ENCODE measurements at places on chromosomes 12 and 14.

GRCh38 chr12:50338920-50339645 is 55.8 kb upstream of the LIMA1 start:
- DNase-seq, result no peak

DNA sequence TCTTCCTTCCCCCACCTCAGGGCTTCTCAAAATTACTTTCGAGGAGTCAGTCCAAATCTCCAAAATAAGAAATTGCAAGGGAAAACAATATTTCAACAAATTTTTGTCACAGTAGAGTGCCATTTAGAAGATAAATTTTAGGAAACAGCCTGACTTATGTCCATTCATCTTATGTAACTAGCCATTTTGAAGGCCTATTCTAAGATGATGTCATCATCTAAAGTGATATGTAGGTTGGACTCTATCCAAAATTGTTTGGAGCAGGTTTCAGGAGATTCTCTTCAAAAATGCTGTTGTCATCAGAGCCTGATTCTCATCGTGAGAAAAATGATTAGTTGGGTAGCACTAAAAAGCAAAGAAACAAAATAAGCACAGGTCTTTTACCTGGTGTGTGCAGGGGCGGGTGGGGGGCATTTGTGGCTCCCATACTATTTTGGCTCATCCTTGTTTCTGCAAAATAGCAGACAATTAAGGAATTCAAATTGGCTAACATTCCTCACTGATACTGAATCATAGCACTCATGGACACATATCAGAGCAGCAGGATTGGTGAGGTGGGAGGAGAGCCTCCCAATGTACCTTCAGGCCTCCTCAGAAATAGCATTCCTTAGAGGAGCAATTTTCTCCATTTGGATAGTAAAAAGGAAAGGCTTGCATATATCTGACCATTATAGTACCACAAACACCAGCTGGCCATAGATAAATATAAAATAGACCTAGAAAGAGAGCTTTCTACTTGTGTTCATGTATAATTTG is 360.9 kb upstream of the NAV3 start:
- no peak for DNase-seq

GRCh38 chr12:69071091-69071370 is 138.1 kb upstream of the CPM start:
- no peak for DNase-seq

- no peak for DNase-seq
These were observed 369.0 kb downstream of the DIO2 start for GRCh38 chr14:79842270-79842669.

DNA sequence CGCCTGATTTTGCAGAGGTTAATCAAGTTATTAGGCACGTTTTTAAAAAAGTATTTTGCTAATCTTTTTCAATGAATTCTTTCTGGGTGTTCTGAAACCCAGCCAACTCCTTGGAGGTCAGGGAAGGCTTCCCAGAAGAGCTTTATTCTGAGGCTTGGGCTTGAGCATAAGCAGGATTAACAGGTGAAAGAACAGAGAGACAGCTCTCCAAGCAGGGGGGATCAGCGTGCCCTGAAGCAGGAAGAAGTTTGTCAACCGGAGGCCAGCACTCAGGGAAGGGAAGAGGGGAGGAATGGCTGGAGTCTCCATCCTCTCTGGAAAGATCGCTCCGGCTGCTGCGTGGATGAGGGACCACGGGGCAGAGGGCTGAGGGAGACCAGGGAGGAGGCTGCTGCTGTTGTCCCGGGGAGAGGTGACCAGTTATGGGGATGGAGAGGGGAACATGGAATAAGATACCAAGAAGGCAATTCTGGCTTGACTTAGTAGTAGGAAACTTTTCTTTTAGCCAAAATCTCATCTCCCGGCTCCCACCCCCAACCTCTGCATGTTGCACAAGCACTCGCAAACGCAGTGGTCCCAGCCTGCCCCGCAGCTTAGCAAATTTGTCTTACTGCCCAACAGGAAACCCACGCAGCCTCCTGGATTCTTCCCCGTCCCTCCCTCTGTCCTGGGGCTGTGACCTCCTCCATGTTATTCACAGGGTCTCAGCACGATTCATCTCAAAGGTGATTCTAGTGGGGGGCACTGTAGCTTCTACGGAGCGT is 1.1 kb upstream of the SSH1 start:
- DNase-seq, result no peak

- no peak for DNase-seq
These were observed 20.5 kb downstream of the ZDHHC22 start for GRCh38 chr14:77120771-77121743.

DNA sequence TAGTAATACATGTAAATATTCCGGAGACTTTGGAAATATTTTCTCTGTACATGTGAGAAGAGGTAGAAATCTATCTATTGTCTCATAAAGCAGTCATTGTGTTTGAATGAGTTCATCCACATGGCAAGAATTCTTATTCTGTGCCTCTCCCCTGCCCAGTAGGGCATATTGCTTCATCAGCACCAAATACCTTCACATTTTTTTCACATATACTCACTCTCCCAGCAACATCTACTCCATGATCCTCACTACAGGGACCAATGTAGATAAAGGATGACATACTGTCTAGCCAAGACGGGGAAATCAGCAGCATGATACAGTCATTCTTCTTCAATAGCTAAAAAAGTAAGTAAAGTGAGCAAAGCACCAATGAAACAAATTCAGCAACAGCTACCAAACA is 1.3 kb upstream of the TAS2R14 start:
- DNase-seq, result no peak

DNA sequence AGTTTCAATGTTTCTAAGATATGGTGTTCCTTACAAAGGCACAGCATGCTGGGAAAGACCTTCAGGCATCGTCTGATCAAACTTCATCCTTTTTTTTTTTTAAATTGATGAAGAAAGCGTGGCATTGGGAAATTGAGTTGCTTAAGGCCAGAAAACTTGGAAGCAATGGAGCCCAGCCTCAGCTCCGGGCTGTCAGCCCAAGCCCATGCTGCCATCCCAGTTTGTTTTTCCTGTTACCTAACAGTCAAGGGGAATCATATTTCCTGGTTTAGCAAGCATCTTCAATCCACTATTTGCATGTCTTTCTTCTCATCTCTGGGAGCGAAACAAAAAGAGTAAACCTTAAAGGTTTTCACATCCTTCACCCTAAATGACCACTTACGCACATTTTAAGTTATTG is 200.2 kb downstream of the CHST11 start:
- no peak for DNase-seq

DNA sequence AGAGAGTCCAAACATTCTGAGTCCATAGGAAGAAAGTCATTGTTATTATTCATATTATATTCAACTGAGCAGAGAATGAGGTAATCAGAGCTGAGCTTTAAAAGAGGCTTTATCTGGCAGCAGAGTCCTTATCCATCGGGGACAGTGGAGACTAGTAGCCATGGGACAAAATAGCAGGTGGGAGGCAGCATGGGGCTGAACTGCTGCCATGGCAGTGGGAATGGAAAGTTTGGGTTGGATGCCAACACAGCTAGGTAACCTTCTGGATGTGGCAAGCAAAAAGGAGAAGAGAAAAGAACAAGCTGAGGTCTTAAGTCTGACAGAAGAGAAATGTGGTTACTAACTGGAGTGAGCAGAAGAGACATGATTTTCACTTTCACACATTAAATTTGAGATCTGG is 71.0 kb upstream of the CDKN3 start:
- no peak for DNase-seq

- DNase-seq, result no peak
These were observed 99.2 kb downstream of the GCH1 start for GRCh38 chr14:54803396-54803795.

GRCh38 chr12:124115496-124115895 is 142.5 kb downstream of the ZNF664 start:
- DNase-seq, result no peak

DNA sequence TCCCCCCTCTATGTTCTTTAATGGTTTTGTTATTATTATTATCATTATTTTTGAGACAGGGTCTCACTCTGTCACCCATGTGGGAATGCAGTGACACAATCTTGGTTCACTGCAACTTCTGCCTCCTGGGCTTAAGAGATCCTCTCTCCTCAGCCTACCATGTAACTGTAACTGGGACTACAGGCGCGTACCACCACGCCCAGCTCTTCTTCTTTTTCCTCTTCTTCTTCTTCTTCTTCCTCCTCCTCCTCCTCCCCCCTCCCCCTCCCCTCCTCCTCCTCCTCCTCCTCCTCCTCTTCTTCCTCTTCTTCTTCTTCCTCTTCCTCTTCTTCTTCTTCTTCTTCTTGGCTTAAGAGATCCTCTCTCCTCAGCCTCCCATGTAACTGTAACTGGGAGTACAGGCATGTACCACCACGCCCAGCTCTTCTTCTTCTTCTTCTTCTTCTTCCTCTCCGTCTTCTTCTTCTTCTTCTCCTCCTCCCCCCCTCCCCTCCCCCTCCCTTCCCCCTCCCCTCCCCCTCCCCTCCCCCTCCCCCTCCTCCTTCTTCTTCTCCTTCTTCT is 5.4 kb upstream of the KRT7 start:
- no peak for DNase-seq

- no peak for DNase-seq
These were observed 9.7 kb downstream of the CKB start for GRCh38 chr14:103512701-103513611.

DNA sequence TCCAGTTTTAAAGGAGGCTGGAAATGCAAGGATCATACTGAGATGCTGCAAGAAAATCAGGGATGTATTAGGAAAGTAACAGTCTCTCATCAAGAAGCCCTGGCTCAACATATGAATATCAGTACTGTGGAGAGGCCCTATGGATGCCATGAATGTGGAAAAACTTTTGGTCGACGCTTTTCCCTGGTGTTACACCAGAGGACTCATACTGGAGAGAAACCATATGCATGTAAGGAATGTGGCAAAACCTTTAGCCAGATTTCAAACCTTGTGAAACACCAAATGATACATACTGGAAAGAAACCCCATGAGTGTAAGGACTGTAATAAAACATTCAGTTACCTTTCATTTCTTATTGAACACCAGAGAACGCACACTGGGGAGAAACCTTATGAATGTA is 24.5 kb downstream of the ZNF891 start:
- no peak for DNase-seq

GRCh38 chr12:21372602-21373001 is at the start of gene IAPP:
IAPP (plus strand) TSS chr12:21372902; CDS start chr12:21373352, 450 bp downstream.
- DNase-seq, result no peak

DNA sequence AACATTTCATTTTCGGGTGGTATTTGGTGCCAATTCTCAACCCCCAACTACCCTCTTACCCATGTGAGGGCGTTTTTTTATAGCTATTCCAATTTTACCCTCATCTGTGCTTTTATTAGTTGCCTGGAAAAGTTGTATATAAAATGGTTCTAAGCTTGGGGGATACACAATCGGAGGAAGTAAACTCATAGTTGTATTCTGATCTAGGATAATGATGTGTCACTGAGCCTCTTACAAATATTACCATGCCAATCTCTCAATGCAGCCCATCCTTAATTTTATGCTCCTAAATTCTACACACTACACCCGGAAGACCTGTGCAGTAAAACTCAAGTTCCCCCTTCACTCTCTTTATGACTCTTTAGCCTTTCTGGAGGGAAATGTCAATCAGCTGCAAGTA is 1206.5 kb upstream of the FLRT2 start:
- no peak for DNase-seq

DNA sequence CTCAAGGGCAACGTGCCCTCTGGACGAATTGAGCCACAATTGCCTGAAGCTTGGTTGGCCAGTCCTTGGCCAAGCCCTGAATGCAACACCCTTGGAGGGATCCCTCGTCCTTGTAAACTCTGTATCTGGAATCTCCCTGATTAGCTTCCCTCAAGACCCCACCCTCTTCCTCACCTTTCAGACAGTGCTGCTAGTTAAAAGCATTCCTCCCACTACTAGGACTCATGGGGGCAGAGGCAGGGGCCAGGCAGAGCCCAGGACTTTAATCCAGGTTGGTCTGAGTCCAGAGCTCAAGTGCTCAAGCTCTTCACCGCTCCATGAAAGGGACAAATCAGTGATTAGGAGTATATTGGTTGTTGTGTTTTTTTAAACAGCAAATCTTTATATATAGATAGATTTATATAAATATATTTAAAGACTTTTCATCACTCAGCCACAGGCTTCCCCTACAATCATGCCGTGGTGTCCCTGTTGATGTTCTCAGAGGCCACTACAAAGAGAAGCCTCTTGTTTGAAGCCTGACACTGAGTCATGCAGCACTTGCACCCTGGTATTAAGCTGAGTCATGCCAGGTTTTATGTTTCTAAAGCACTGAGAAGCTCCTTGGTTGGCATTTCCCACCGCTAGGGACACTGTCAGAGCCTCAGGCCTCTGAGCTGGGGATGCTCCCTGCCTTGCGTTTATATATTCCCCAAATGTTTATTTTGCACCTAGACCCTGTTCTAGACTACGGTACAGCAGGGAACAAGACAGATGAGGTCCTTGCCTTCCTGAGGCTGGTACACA is 53.8 kb upstream of the GSC start:
- DNase-seq, result no peak

GRCh38 chr12:53820514-53821306 is 68.9 kb upstream of the CISTR start:
- no peak for DNase-seq

GRCh38 chr14:65926935-65927700 is 514.6 kb downstream of the FUT8 start:
- DNase-seq, result no peak

- no peak for DNase-seq
These were observed 213.6 kb downstream of the DAD1 start for GRCh38 chr14:22375321-22375930.

- no peak for DNase-seq
These were observed 886.0 kb upstream of the FBXO33 start for GRCh38 chr14:40318211-40318719.

DNA sequence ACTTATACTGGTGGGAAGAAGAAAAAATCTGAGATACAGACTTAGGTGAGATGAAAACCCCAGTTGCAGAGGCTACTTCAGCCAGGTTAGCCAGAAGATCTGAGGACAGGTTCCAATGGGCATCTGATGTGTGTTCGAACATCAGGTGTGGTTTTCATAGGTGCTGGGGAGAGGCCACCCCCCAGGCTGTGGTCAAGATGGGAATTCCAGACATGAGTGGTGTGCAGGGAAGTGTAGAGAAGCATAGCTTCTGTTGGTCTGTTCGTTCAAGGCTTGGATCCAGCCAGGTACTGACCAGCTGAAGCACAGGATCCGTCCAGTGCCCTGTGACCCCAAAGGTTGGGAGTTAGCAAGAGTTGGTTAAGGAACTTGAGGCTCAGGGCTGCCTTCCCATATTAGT is 85.5 kb downstream of the SSPN start:
- DNase-seq, result no peak

- DNase-seq, result no peak
These were observed 107.7 kb upstream of the BCAT1 start for GRCh38 chr12:25056486-25057130.

DNA sequence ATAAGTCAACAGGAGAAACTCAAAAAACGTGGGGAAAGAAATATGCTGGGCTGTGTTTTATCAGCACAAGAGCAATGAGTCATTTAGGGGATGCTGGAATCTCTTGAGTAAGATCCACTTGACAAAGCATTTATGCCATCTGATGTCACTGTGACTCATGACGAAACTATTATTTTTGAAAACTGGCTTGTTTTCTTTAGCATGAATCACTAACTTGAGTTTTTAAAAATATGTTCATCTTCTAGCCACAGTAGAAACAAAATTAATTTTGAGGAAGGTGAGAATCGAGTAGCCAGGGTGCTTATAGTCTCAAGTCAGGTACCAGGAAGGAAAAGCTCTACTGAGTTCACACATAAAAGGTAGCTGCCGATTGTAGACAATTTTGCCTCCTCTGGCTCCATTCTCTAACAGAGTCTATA is 456.2 kb upstream of the MGAT4C start:
- DNase-seq, result no peak

All from stimulated activated CD8-positive, alpha-beta memory T cell treated with anti-CD3 and anti-CD28 coated beads, Interleukin-7, amount 100 ng/mL, for 1 hour (primary cell).